Lower lobe of right lung (tissue), 2 donors: ENCODE measurements at places on chromosomes 1 and 21.

GRCh38 chr1:86938450-86938849, 24.0 kb downstream of the HS2ST1 start:
- DNase-seq = no peak

- DNase-seq = peak; percentile 41
Observed at GRCh38 chr1:211630236-211631081, 45.0 kb downstream of the NEK2 start.

DNA sequence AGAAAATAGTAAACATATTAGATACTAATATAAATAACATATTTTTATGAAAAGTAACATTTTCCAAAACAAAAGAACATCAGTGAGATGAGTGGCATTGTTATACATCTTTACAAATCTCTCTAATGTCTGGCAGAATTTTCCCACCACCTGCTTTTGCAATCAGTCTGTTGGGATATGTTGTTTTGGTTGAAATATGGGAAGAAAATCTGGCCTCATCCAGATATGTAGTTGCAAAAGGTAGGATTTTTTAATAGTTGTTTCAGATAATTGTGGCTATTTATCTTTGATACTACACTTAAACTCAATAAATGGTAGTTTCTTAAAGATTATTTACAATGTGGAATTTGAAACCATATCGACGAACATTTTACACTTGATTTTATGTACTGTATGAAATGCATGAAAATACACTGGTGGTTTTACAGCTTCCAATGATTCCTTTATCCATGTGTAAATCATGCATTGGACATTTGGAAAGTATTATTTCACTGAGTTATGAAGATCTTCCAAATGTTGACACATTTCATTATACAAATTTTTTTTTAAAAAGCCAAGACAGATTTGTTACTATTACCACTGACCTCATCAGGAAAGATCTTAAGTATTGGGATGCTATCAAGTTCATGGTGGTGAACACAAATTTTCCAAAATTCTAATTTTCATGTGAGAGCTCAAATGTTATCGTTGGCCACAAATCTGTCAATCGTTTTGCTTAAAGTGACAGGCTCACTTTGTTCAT, 74.1 kb upstream of the CD34 start:
- DNase-seq = no peak

- no peak for DNase-seq
Observed at GRCh38 chr1:15370781-15371520, 38.7 kb upstream of the EFHD2 start.

- no peak for DNase-seq
Observed at GRCh38 chr1:217332431-217333065, 298.3 kb downstream of the GPATCH2 start.

- no peak for DNase-seq
Observed at GRCh38 chr1:214208460-214208859, 72.5 kb upstream of the SMYD2 start.
